Hepatic stellate cell (primary cell): ENCODE measurements at places on chromosomes 3 and 15.

DNA sequence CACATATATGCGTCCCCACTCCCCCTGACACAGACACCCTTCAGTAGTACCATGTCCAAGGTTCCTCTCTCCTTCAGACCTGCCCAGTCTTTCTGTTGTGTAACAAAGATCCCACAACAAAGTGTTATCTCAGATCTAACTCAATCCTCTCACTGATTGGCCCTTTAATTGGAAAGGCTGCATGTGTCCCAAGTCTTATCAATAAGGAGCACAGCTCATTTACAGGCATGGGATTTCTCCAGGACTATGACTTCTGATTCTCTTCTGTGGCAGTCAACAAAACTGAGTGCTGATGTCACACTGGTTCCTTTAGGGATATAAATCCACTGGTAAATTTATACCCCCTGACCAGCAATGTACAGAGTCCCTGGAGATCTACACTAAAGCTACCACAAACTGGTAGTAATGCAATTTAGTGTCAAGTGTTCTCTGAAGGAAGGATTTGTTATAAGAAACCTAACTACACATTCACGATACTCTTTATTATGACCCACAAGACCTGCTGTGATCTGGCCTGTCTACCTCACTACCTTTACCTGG is 28.1 kb downstream of the CLK3 start:
- no peak for DNase-seq

DNA sequence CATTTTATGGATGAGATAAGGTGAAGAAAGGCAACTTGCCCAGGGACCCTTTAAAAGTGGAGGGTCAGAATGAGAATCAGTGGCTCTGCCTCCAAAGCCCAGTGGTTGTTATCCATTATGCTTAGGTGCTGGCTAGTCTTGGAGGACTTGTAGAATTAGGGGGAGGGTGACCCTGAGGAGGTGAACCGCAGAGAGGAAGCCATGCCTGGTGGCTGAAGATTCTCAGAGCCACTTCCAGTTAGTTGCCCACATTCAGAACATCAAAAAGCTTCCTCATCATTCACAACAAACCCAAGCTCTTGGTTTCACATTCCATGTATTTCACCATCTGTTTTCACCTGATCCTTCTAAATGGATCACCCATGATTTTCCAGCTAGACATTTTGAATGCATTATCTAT is 11.2 kb downstream of the EBLN2 start:
- no peak for DNase-seq

DNA sequence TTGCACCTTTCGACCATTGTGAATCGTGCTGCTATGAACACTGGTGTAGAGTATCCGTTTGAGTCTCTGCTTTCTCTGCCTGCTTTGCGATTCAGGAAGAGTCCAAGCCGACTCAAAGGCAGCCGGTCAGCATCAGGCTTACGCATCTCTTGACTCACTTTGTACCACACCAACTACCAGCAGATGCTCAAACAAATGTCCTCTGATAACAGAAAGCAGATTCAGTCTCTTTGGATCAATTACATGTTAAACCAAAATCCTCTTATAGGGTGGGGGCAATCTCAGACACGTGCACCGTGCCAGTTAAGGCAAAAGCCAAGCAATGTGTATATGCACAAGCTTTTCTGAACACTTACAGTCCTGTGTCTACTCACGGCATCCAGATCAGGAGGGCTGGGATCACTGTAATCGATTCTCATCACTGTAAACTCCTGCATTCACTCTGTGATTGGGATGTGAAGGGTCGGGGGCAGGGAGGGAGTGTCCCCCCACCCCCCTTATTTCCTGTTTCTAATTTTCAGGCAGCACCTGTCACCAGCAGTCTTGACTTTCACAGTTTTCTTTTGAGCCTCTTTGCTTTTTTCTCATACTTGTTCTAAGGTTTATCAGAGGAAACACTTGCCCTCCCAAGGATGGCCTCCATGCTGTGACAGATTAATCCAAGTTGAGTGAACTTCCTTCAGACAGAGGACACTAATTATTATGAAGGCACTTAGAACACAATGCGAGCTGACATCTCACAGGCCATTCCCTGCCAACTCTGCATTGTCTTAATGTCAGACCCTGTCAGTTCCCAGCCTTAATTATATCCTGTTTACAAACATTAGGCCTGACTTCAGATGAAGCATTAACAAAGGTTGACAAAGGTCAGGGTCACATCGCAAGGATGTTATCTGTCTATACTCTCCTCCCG is 153.5 kb downstream of the MECOM start:
- DNase-seq = no peak

DNA sequence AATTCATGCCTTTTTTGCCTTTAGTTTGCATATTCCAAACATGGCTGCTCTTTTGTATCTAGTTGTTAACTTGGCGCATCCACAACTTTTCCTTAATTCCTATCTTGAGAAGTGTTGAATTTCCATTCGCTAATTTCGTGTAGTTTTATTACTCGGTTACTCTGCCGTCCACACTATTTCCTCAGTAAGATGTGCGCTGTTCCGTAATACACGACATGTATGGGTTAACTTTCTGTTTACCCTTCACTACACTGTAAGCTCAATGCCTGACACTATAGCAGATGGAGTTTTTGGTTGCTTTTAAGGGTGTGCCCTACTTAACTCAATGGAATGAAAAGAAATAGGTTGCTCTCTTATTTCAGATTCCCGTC is 724 bp downstream of the RPSA start:
- no peak for DNase-seq

GRCh38 chr15:64131547-64131946 is 20.0 kb upstream of the SNX22 start:
- DNase-seq = no peak

- no peak for DNase-seq
These were observed 25.6 kb downstream of the CDCP1 start for GRCh38 chr3:45120359-45121158.

GRCh38 chr3:169420429-169420828 is 243.1 kb downstream of the MECOM start:
- no peak for DNase-seq

DNA sequence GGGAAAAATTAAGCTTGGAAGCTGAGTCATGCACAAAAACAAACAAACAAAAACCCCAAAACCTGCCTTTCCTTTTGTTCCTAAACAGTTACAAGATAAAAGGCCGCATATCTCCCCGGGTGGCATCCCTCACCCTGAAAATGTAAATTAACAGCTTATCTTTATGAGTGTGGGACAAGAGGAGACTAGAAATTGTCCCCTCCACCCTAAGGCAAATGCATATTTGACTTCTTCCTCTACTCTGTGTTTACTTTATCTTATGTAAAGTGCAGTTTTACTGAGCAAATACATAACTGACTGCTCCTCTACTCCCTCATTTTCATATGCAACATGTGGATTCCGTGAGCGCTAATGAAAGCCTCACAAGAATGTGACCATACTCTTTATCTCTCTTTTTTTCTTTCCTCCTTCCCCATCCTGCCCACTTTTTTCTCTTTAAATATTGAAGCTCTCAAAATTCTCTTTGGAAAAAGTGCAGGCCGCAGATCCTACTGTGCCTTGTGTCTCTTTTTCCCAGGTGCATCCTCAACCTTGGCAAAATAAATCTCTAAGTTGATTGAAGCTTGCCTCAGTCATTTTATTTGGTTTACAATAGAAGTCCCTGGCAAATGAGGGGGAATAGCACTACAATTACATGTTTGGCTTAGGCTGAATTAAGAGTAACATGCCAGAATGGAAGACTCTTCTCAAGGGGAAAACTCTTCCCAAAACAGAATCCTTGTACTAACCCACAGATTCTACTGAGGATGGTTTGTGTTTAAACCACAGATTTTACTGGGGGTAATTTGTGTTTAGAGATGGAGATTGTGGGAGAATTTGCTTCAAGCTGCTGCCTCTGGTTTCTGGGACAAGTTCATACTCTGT is 72.7 kb upstream of the WDR72 start:
- no peak for DNase-seq

DNA sequence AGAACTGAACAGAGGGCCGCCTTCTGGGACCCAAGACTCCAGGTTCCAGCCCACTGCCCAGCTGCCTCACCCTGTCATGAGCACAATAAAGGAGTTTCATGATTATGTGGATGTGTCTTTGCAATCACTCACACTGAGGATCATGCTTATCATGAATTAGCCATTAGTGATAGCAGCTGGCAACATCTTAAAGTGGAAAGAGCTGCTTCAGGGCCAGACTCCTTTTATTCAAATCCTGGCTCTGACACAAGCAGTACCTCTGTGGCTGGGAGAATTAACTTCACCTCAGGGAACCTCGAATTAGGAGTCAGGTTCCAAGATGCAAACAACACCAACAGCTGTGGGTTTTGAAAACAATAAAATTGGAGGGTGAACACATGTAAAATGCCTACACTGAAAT is 6.6 kb upstream of the SCAP start:
- DNase-seq = no peak

- DNase-seq = peak; percentile 50
These were observed 66.4 kb upstream of the NR2E3 start for GRCh38 chr15:71743861-71744382.

DNA sequence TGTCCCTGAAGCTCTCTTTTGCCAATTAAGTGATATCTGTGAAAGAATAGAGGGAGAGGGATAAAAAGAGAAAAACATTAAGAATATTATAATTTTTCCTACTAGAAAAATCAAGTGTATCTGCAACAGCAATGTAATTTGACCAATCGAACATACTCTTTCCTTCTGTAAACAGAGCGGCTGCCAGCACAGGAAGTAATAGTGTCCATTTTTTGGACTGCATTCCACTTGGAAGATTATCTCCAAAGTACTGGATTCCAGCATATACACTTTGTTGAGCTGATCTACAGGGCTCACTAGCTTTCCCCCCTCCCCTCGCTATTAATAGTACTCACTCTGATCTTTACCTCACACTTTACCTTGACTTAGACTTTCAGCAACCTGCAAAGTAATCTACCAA is 90.4 kb downstream of the SUCLG2 start:
- no peak for DNase-seq

DNA sequence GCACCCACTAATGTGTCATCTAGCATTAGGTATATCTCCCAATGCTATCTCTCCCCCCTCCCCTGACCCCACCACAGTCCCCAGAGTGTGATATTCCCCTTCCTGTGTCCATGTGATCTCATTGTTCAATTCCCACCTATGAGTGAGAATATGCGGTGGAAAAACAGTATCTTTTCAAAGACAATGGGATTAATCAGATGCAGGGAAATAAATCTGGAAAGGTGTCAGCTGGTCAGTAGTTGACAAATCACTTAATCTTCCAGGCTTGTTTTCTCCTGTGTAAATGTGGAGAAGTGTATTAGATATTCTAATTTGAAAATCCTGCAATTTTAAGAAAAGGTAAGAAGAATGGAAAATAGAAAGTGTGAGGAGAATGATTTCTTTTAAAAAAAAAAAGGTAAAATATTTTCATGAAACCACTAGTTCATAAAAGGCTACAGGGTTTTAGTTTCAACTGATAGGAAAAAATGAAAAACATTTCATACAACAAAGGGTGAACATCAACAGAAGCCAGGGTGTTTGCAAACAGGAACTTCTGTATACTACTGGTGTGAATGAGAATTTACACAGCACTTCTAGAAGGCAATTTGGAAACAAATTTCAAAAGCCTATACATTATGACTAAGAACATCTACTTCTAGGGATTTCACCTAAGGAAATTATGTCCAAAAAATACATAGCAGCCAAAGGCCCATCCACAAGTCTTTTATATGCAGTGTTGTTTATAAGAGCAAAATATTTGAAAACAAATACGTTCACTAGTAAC is 113.5 kb downstream of the CBLB start:
- DNase-seq = no peak

GRCh38 chr15:70374096-70374495 is 276.4 kb upstream of the TLE3 start:
- no peak for DNase-seq

- DNase-seq = no peak
These were observed 79.1 kb downstream of the SLC49A4 start for GRCh38 chr3:122873741-122874515.

DNA sequence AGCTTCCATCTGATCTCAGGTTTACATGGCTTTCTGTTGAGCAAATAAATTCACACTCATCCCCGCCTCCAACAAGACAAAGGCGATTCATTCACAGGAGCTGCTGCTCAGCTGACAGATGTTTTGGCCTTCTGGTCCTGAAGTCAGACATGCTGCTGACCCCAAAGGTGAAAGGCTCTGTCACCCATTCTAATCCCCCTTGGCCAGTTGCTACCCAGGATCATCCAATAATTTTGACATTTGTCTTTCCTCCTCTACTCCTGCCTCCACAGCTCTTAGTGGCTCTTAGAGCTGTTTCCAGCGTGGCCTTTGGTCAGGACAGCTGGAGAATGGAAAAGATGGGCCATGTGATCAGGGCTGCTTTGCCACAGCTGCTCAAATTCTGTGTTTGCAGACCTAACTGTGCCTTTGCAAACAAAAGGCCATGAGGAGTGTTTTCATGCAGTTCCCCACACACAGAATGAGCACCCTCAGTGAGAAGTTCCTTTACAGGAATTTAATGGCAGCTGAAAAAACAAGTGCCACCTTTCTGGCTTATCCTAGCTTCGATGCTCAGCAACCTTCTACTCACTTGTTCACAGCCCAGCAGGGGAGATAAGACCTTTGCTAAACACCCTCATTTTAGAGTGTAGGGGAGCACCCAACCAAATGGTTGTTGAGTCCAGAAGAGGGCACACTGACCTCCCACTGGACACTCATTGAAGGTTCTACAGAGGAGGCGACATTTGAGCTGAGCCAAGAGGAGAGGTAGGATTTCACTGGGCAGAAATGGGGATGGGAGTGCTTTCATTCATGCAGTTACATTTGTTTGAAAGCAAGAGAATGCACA is 39.0 kb downstream of the CYP19A1 start:
- DNase-seq = no peak

DNA sequence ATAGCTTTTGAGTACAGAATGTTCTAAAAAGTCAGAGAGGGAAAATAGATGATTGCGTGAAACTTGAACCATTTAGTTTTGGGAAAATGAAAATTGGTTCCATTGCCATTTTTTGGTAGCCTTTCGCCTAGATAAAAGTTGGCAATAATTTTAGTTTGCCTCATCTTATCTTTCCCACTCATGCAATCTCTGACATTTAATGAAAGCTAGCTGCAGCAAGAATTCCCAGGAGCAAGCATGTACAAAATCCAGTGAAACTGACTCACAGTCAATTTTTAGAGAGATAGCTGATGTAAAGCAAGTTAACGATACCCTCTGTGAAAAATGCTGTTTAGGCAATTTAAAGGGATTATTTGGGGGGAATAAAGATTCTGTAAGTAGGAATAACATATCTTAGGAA is 797.4 kb downstream of the GRM7 start:
- no peak for DNase-seq

GRCh38 chr3:164604687-164605086 is 473.6 kb downstream of the SI start:
- no peak for DNase-seq
